Thoracic aorta (tissue), 2 donors: ENCODE measurements at places on chromosomes 1 and 21. TPM values are rescaled to one million over a fixed set of nuclear protein-coding genes. Genes with fewer than 3 reads are reported as not detected.

DNA sequence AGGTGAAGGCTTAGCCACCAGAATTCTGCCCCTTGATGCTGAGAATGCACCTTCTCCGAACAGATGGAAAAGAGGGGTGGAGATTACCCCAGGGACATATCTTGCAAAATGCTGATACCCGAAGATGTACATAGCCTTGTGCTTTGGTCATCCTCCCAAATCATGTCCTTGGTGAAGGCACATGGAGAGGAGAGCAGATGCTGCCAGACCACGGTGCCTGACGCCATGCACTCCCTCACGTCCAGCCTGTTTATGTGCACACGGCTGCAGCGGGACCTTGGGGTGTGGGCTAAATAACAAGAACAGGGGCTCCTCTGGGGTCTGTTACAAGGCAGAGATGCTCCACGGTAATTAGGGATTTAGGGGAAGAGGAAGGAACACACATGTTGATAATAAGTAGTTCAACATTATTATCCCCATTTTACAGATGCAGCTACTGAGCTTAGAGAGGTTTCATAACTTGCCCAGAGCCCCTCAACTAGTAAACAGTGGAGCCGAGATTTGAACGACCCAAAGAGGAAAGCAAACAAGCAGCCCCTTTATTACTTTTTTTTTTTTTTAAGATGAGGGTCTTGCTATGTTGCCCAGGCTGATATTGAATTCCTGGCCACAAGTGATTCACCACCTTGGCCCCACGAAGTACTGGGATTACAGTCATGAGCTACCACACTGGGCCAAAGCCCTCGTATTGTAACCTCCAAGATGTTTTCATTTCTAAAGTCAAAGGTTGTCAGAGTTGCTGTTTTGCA, 12.9 kb downstream of the EPHX1 start:
- DNase-seq: no peak

GRCh38 chr1:6359216-6360116, 34.1 kb downstream of the ACOT7 start:
- DNase-seq: no peak

GRCh38 chr1:41915786-41916571, 2.7 kb downstream of the HIVEP3 start:
- DNase-seq: no peak

The SYT2 gene
- total RNA-seq: not detected

DNA sequence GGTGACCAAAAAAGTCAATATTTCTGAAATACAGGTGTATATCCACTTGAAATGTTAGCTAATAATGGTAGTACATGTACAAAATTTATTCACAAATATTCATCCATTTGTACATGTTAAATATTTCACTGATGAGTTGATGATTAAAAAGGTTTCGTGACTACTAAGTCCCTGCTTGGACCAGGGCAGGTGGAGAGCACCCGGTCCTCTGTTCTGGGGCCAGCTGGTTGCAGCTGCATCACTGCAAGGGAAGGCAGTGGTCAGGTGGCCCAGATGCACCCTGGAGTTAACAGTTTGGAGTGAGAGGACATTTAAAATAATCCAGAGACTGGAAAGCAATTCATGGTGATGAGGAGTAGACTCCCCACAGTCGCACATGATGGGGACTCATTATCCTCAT, 141.2 kb downstream of the ZBTB18 start:
- no peak for DNase-seq

The CCDC17 gene
- 4.0 TPM for total RNA-seq
